SIG-M5 (cell line): ENCODE measurements at places on chromosomes 4 and X.

- DNase-seq = no peak
These were observed 69.8 kb downstream of the ANXA3 start for GRCh38 chr4:78621395-78621794.

- no peak for DNase-seq
These were observed 8.7 kb upstream of the TEX13A start for GRCh38 chrX:105229146-105229545.

- no peak for DNase-seq
These were observed 330.2 kb downstream of the HS3ST1 start for GRCh38 chr4:11098461-11098860.

GRCh38 chrX:119636419-119636818 is 30.2 kb upstream of the NKRF start:
- DNase-seq = no peak

- no peak for DNase-seq
These were observed 75.2 kb downstream of the GABRB1 start for GRCh38 chr4:47106561-47106960.

- DNase-seq = no peak
These were observed 44.5 kb downstream of the TRIM2 start for GRCh38 chr4:153248641-153249198.

DNA sequence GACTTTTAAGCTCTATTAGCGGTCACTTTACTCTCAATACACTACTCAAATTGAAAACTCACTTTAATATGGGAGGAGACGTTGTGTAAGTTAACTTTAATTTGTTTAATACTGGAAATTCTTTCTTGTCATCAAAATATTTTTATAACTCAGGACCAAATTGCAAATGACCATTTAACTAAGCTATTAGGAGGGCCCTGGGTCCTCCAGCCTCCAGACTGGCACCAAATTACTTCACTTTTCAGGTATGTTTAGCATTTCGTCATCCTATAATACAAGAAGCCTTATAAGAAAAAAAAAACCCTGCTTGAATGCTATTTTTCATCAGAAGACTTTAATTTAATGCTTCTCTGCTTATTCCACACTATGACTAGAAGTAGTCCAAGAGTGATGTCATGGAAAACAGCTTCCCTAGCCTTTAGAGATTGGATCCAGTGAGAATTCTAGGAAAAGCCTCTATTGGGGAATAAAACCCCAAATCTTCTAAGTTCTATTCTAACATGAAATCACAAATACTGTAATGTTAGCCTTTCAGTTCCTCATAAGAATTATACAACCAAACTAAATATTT is 6.6 kb downstream of the KLHL15 start:
- DNase-seq = no peak

DNA sequence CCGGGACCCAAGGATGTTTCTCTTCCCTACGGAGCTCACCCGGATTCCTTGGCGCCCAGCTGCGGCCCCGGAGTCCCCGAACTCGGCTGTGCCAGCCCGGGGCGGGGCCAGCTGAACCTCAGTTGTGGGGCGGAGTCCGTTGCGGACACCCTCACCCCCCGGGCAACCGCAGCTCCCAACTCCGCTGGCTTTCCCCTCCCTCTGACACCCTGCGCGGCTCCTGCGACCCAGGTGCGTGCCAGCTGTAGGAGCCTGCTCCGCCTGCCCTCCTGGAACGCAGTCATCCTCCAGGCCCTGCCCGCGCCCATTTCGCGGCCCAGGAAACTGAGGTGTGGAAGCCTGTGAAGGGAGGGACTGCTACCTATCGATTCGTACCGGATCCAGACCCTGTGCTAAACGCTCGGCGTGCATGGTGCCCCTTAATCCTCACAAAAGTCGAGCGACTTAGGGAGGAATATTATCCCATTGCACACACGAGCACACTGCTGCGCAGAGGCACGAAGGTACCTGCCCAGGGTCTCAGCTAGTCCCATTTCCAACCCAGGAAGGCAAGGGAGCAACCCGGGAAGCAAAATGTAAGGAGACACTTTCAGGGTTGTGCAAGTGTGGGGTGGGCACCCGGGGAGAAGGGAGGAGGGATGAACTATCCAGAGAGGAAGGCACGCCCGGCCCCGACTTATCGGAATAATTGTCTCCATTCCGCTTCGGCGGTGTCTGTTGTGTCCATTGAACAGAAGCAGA is 12.3 kb downstream of the MSX1 start:
- no peak for DNase-seq

DNA sequence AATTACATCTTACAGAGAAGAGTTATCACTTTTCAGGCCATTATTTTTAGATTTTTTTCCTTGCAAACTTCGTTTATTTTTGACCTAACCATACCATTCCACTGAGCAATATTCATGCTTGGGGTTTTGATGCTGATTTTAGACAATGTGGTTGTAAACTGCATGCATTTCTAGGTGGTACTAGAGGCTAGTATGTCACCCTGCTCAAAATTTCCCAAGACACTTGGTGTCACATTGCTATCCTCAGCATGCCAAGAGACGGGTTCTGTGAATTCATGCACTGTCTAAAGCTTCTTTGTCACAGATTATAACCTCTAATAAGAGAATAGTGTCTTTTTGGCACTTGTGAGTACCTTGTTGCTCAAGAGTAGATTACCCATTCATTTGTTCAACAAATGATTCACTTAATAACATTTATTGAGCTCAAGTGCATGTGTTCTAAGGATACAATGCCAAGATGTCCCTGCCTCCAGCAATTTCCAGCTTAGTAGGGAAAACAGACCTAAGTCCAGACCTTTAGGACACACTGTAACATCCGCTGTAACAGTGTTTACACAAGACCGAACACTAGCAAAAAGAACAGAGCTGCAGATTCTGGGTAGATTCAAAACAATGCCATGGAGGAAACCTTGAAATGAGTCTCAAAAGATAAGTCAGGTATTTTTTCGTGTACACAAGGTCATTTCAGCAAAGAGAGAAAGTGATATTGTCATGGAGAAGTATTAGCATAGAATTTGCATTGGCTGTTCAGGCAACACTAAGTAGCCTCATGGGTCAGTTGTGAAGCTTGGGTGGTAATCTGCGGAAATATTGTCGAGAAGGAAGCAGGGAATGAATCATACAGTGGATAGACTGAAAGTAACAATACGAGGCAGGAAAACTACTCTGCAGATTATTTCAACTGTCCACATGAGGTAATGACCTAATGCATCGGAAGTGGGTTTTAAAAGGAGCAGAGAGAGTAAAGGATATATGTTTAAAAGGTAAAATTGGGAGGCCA is 515.1 kb upstream of the ZFP42 start:
- no peak for DNase-seq

GRCh38 chr4:89660444-89661172 is 176.4 kb downstream of the SNCA start:
- DNase-seq = no peak

DNA sequence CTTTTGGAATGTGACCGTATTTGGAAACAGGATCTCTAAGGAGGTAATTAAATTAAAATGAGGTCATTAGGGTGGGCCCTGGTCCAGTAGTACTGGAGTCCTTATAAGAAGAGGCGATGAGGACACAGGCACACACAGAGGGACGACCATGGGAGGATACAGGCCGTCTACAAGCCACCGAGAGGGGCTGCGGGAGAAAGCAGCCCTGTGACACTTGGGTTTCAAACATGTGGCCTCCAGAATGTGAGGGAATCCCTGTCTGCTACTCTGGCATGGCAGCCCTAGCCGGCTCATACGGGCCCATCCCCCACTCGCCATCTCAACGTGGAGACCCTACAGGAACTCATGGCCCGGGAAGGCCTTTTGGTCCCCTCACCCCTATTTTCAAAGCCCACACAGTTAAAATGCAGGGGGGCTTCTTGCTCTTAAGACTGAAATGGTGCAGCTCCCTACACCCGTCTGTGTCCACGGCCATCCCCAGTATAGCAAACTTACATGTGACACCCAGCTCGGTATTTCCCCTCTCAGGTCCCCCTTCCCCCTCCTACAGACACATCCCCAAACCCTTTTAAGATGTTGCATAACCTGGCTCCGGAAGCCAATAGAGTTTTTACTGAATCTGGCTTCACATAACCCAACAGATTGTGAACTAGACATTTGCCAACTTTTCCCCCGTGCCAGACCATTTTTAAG is 124.1 kb upstream of the TBL1X start:
- DNase-seq = no peak

DNA sequence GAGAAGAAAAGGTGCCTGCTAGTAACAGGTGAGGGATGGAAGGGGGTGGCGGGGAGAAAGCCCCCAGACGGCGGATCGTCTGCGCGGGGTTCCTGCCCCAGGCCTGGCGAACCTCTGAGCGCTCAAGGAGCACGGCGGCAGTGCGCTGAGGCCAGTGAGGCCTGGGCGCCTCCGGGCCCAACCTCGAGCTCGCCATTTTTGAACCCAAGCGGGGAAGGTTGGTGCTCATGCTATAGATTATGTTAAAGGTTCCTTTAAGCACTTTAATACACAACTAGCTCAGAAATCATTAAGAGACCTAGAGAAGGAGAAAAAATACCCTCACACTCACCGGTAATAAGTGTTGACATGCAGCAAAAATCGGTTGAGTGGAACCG is 7.9 kb downstream of the PITX2 start:
- no peak for DNase-seq
